ENCODE measurements at places on chromosomes 7 and 10. TPM values are rescaled to one million over a fixed set of nuclear protein-coding genes. Genes with fewer than 3 reads are reported as not detected.

- no peak for DNase-seq
Measured at GRCh38 chr7:75038508-75038907, 35.1 kb downstream of the RCC1L start.

DNA sequence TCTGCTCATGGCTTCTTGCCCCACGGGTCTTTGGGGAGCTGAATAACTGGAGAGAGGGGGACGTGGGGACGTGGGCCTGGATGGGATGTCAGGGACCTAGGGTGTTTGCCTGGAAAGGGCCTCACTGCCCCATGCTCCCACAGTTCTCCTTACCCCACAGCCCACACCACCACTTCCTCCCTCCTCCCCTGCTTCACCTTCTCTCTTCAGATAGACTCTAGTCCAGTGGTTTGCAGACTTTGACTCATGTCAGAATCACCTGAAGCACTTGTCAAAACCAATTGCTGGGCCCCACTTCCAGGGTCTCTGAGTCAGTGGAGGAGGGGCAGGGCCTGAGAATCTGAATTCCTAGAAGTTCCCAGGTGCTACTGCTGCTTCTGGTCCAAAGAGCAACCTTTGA is 327.4 kb downstream of the RPS24 start:
- no peak for DNase-seq

DNA sequence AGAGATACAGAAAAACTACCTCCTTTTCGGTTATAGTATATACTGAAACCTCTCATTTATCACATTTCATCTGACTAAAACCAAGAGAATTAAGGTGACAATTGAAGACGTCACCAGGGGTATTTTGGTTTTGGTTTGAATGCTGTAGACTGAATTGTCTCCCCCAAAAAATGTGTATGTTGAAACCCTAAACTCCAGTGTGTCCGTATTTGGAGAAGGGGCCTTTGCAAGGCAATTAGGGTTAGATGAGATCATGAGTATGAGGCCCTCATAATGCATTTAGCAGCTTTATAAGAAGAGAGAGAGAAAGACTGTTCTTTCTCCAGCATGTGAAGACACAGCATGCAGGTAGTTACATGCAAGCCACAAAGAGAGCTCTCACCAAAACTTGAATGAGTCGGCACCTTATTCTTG is 59.5 kb downstream of the CACNA2D1 start:
- no peak for DNase-seq

- peak; percentile 92 for DNase-seq
Measured at GRCh38 chr10:28533571-28534304, 820 bp downstream of the WAC start.

DNA sequence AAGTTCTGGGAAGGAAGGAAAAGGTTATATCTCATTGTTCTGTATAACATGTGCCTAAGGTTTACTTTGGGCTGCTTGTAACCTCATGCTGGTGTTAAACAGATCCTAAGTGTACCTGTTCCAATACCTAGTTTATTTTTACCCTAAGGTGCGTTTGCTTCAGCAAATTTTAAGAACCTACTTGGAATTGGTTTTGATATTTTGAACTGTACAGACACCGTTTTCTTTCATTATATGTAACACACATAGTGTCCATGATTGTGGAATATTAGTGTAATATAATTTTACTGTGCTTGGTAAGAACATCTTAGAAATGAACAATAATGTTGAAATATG is 285.6 kb upstream of the DKK1 start:
- no peak for DNase-seq

- no peak for DNase-seq
Measured at GRCh38 chr7:99949645-99950228, 20.3 kb upstream of the GJC3 start.

GRCh38 chr10:110717781-110718589 is 73.8 kb downstream of the RBM20 start:
- DNase-seq: peak; percentile 84

DNA sequence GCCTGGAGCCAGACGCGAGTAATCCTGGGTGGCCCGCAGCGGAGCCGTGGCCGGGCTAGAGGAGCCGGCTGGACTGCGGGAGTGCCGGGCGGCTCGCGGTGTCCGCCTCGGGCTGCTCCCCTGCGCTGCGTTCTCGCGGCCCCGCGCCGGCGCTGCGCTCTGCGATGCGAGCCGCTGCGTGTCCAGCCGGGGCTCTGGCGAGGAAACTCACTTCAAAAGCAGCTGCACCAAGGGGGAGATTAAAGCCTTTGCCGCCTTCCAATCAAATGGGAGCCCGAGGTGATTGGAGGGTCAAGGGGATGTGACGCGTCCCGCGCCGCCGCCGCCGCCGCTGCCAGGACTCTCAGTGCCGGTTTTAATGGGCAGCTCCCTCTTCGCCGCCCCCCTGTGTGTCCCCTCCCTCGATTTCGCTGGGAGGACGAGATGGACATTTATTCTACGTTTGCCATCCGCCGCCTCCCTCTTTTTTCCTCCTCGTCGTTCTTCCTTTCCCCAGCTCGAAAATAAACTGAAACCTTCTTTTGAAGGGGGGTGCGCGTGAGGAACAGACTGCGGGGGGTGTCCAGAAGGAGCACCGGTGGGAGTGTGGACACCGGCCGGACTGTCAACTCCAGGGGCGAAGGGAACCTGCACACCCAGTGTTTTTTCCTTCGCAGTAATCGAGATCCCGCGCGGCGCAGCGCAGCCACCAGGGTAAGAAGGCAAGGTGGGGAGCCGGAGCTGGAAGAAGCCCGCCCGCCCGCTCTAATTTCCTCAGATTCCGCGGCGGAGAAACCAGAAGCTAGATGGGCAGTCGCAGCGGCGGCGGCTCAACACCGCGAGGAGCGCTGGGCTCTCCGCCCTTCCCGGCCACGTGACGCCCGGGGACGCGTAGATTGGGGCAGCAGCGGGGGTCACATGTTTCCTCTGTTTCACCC is at the start of gene ZNF503:
Gene ZNF503, minus strand, starts transcription at position 196 of the 917 bp plus-strand sequence. CDS start 345 bp downstream, outside the sequence.
- DNase-seq: peak; percentile 99

DNA sequence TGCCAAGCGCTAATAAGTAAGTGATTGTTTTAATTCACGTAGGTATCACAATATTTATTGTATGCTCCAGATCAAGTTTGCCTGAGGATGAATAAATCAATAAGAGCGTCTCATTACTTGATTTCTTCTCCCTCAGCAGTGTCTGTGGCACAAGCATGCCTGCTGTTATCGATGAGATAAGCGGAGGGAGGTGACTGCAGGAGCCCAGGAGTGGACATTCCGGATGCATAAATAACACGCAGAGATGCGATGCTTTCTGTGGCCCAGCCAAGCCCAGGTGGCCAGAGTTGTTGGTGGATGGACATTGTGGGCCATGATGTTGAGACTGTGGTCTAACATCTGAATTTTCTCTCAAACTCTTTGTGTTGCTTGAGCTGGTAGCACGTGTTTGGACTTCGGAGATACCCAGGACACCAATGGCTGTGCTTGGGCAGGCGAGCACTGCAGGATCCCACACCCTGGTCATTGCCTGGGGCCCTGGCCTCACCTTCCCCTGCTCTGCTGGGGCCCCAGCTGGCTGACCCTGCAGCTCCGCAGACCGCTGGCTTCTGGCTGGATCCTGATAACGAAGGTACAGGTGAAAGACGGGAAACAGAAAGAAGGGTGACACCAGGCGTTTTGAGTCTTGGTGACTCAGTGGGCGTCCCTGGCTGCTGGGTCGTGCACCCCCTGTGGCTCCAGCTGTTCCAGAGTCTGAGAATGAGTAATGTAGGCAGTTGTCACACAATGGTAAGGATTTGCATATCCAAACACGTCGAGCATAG is 31.2 kb upstream of the MNX1 start:
- DNase-seq: peak; percentile 42

DNA sequence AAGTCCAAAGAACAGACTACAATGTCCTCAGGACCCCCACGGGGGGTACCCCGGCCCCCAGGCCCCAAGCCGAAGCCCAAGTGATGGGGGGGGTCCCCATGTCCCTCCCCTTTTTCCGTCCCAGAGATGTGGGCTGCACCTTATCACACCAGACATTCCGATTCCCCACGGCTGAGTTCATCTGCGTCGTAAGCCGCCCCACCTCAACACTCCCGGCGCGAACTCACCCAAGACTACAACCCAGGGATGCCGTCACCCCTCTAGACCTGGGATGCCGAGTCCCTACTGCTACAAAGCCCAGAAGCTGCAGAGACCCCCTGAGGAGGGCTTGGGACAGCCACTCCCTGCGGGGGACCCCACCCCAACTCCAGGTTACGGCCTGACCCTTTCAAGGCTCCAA is 14.5 kb downstream of the PDGFA start:
- DNase-seq: peak; percentile 56

Gene TRIM74
- total RNA-seq: 0.33 TPM

Gene GATA3
- total RNA-seq: 0.97 TPM

Gene RPEL1
- not detected for total RNA-seq

GRCh38 chr10:47241256-47241655 is 58.7 kb upstream of the GDF10 start:
- DNase-seq: no peak

Gene MYL10
- not detected for total RNA-seq

DNA sequence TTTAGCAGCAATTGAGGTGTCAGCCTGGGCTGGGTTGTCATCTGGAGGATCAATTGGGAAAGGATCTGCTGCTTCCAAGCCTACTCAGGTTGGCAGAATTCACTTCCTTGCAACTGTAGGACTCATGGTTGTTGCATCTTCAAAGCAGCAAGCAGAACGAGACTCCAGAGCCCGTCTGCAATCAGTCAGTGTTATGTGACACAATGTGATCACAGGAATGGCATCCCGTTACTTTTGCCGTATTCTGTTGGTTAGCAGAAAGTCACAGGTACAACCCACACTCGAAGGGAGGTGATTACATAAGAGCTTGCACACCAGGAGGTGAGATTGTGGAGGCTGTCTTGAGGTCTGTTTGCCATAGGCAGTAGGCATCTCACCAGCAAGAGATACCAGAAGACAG is 15.4 kb upstream of the LYZL1 start:
- DNase-seq: no peak

All from posterior vena cava (tissue), 2 donors.